Stimulated activated CD4-positive, alpha-beta T cell treated with anti-CD3 and anti-CD28 coated beads, Interleukin-4, amount 100 ng/mL, for 24 hours (primary cell): ENCODE measurements at places on chromosomes 6 and 20.
A peak's percentile ranks its signal among the peaks of the same experiment; 100 is the strongest.

GRCh38 chr6:31610968-31611367, 4.1 kb upstream of the AIF1 start:
- no peak for DNase-seq

DNA sequence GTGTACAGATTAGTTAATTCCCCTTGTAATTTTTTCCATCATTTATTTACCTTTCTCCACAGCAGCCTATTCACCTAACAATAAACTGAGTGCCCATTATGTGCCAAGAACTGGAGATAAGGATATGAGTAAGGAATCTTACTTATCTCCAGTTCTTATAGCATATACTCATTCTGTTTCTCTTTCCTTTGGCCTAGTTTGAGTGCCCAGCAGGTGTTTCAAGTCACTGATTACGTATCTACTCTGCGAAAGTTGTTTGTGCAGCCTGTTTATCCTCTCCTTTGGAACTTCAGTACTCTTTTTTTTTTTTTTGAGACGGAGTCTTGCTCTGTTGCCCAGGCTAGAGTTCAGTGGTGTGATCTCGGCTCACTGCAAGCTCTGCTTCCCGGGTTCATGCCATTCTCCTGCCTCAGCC, 17.3 kb upstream of the POU5F1 start:
- DNase-seq, result no peak

GRCh38 chr6:53691667-53692133, 26.1 kb upstream of the KLHL31 start:
- no peak for DNase-seq

DNA sequence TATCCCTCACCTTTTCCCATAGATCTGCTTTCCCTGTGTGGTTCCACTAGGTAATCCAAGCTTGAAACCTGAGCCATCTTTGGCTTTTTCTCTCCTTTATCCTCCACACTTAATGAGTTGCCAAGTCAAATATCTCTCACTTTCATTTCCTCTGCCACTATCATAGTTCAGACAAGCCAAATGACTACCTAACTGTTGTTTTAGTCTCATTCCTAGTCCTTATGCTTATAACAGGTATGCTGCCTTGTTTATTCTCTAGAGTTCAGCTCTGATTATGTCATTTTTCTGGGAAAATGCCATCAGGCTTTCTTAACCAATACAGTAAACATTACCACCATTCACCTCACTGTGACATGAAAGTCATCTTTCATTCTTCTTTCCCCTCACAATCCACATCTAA, 6.5 kb downstream of the EFHC1 start:
- DNase-seq, result no peak

DNA sequence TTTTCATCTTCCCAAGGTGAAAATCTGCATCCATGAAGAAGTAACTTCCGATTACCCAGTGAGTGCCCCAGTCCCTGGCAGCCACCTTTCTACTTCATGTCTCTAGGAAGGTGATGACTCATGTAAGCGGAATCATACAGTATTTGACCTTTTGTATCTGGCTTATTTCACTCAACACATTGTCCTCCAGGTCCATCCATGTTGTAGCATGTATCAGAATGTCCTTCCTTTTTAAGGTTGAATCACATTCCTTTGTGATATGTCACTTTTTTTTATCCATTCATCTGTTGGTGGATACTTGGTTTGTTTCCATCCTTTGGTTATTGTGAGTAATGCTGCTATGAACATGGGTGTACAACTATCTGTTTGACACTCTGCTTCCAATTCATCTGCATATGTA, 176.3 kb upstream of the CDYL start:
- no peak for DNase-seq

DNA sequence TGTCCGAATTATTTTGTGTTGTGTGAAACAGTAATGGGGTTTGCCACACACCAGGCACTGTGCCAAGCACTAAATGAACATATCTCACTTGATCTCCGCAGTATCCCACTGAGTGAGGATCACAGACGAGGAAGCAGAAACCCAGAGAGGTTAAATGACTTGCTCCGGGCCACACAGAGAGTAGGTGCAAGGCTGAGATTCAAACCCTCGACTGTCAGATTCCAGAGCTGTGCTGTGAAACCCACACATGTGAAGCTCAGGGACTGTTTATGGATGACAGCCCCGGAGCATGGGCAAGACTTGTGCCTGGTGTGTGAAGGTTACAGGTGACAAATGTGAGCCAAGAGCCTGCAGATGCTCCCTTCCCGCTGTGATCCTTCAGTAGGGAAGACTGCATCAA, 87.8 kb upstream of the SIRPA start:
- DNase-seq, result no peak

DNA sequence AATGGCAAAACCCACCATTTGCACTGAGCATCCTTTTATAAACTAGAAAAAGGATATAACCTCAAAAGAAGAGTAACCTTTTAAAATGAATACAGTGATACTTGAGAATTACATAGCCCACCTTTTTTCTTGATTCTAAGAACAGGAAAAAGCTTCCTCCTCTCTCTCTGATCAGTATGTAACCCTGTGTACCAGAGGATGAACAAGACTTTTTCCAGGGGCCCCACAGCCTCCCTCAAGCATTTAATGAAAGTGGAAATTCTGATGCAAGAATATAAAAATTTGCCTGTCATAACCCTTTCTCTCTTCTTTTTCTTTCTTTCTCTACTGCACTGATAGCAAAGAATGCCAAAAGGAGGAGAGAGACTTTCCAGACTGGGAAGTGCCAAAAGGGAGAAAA, 64.2 kb upstream of the BTN3A2 start:
- DNase-seq, result no peak

GRCh38 chr6:24779416-24780016, 4.8 kb downstream of the GMNN start:
- no peak for DNase-seq

DNA sequence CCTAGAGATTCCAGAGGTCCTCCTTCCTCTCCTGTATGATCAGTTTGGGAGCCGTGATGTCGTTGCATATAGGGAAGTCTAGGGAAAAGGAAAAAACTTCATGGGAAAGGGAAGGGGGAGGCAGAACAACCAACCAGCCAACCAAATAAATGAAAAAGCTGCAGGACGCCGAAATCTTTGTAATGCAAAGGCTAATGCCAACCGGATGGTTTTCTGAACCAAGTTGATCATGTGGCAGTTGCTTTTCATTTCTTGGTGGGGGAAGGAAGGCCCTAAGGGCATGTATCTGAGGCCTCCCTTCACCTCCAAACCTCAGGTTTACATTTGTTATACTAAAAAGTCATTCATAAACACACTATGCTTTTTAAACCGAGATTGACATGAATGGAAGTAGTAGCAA, 167.2 kb downstream of the ARID1B start:
- no peak for DNase-seq

- DNase-seq, result no peak
Measured at GRCh38 chr6:106546261-106546690, 83.0 kb downstream of the RTN4IP1 start.

DNA sequence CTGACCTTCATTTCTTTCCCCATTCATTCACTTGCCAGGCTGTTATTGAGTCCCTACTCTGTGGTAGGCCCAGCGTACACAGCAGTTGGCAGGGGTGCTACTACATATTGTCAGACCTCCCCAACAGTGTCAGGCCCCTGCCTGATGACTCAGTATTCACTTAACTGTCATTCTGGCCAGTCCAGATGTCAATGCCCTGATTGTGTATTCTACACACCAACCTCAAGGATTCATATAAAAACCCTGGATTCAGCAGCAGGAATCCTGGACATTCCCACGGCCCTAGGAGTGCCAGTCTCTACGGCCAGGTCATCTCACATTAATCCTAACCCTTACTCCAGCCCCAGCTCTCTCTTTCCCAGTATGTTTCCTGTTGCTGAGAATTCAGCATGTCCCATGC, 151.5 kb downstream of the TASP1 start:
- no peak for DNase-seq

- no peak for DNase-seq
Measured at GRCh38 chr6:108302386-108302785, 7.5 kb downstream of the AFG1L start.

DNA sequence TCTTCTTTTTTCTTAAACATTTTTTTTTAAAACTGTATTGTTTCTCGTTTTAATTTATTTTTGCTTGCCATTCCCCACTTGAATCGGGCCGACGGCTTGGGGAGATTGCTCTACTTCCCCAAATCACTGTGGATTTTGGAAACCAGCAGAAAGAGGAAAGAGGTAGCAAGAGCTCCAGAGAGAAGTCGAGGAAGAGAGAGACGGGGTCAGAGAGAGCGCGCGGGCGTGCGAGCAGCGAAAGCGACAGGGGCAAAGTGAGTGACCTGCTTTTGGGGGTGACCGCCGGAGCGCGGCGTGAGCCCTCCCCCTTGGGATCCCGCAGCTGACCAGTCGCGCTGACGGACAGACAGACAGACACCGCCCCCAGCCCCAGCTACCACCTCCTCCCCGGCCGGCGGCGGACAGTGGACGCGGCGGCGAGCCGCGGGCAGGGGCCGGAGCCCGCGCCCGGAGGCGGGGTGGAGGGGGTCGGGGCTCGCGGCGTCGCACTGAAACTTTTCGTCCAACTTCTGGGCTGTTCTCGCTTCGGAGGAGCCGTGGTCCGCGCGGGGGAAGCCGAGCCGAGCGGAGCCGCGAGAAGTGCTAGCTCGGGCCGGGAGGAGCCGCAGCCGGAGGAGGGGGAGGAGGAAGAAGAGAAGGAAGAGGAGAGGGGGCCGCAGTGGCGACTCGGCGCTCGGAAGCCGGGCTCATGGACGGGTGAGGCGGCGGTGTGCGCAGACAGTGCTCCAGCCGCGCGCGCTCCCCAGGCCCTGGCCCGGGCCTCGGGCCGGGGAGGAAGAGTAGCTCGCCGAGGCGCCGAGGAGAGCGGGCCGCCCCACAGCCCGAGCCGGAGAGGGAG, 580 bp downstream of the VEGFA start:
- peak; percentile 33 for DNase-seq

DNA sequence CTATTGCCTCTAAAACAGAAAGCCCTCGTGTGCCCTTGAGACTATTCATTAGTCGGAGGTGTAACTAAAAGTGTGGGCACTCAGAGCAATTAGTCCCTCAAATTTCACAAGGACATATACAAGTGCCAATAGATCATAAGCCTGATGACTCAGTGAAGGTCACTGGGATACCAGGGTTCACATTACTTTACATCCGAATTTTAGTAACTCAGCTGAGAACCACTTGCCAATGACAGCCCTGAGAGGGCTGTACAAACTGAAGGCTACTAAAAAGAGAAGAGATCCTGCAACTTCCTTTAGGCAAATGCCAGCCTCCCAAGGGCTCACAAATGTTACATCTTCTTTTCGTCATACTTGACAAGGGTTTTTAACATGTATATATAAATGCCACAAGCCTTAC, 369.6 kb downstream of the TENT5A start:
- no peak for DNase-seq

DNA sequence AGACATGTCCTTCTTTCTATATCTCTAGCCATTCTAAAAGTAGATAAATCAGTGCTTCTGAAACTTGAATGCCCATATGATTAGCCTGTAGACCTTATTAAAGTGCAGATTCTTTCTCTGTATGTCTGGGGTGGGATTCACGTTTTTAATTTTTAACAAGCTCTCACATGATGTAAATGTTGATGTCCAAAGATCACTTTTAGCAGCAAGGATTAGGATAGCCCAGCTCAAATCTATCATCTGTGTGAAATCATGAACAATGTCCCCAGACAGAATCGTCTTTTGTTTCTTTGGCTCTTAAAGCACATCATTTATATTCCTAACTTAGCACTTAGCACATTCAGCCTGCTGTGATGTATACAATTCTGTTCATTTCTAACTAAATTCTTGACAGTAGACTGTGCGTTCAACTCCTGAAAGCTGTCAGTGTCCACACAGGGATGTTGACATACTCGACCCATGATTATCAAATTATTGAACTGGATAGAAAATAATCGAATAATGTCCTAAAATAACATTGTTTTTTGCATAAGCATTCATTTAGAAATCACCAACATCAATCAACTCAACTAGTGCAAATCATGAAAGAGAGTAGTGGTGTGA, 102.1 kb upstream of the MLIP start:
- DNase-seq, result no peak

- DNase-seq, result no peak
Measured at GRCh38 chr6:139943391-139943790, 568.9 kb upstream of the CITED2 start.

- no peak for DNase-seq
Measured at GRCh38 chr20:58173091-58173490, 55.4 kb downstream of the ANKRD60 start.

DNA sequence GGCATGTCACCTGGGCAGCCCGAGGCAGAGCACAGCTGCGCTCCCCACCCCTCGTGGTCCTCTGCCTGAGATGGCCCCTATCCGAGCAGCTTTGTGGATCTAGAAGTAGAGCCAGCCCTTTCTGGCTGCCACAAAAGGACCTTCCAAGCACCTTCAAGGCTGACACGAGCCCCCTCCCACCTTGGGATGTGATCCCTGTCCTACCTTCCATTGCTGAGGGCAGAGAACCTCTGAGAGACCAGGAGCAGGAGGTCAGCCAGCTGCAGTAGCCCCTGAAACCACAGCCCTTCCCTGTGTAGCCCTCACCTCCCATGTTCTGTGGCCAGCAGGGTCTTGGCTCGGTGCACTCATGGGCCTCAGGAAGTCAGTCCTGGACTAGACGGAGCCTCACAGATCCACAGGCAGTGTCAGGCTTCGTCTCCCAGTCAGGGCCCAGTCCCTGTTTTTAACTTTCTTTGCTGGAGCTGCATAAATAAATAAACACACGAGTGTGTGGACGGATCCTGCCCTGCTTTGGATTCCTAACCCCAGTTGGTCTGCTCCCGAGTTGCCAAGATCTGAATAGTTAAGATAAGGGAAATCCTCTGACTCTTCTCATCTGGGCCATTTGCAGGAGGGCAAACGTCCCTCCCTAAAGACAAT, 507.7 kb downstream of the PREX1 start:
- no peak for DNase-seq

GRCh38 chr6:169604076-169604475, 97.8 kb downstream of the WDR27 start:
- DNase-seq, result no peak

DNA sequence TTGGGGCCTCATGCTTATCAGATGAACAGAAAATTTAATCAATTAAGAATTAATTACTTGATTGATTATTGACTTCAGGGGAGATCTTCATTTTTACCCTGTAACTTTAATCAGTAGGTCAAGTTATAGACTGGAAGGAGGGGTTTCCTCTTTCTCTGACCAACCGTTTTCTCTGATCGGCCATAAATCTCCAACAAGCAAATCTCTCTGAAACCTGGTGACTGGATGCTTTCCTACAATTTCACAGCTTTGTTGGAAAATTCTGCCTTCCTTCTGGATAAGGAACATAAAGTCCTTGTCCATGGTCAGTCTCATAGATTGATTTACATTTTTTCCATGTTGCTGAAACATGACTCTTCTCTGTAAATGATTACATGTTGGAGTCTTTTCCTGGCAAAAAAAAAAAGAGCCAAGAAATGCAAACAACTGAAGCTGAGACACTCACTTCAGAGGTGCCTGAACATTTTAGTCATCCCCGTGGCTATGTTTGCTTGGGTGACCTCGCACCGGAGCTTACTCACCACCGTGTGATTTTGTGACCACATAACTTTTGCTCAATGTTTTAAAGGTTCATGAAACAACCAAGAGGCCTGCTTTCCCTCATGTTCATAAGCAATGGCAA, 31.0 kb downstream of the IRF4 start:
- peak; percentile 77 for DNase-seq

DNA sequence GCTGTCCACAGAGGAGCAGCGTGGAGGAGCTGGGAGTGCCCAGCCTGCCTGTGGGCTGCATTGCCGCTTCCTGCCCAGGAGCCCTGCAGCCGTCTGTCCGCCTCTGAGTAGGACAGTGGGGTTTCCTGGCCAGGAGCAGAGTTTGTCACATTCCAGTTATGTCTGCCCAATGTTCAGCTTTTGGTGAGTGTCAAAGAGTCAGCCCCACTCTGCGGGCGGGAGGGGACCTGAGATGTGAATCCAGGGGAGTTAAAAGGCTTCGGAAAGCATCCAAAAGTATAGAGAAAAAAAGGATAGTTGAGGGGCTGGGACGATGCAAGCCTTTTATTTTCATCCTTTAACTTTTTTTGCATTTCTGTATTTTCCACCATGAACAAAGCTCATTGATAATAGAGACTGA, 7.2 kb upstream of the GATA5 start:
- DNase-seq, result no peak
